ENCODE measurements at places on chromosomes 7 and 10.
A peak's percentile ranks its signal among the peaks of the same experiment; 100 is the strongest.

DNA sequence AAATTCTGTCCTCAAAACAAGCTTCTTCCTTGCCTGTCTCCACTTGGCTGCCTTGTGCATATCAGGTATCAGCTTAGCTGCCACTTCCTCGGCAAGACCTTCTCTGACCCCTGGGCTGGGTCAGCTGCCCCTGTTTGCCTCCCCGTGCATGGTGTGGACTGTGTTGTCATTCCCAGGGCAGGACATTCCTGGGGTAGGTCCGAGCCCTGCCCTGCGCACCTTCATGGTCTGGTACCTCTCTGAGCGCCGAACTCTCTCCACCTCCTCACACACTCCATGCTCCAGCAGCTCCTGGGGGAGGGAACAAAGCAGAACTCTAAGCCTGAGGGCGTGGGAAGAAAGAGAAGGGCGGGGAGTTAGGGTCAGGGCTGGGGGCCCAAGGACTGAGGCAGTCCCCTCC, 3.8 kb downstream of the POLM start:
- DNase-seq, result no peak

- peak; percentile 19 for DNase-seq
Observed at GRCh38 chr10:14879124-14879927, 660 bp downstream of the SUV39H2 start.

DNA sequence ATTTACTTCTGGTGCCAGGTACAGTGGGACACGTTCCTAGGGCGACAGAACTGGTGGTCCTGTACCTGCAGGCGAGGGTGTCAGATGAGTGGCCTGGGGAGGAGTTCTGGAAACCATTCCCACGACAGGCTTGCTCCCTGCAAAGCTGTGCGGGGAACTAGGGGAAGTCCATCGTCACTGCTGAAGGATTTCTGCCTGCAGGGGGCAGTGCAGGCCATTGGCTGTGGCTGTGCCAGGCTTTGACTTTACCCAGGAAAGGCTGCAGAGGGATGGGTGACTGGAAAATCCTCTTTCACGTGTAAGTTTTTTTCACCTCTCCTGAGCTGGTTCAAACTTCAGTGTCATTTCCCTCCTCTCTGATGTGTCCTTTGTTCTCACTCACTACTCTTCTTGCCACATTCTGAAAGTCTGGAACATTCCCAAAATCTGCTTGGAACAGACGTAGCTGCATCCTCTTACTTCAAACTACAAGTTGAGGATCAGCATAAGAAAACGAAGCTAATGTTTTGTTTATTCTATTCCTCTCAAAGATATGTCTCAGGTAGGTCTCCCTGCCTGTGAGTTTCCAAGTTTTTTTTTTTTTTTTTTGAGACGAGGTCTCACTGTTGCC, 126.5 kb downstream of the SH2D4B start:
- peak; percentile 6 for DNase-seq

DNA sequence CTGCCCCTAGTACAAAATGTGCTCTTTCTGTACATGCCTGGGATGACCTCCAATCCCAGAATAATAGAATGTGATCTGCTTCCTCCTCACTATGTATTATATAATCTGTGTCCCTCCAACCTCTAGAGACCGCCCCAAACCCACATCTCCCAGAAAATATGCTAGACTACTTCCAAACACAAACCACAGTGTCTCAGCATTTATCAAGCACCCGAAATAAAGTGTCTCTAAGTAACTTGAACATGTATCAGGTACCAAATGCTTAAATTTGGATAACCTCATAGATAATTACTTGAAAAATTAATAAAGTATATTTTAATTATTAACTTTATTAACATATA, 16.1 kb downstream of the LYZL1 start:
- DNase-seq, result no peak

DNA sequence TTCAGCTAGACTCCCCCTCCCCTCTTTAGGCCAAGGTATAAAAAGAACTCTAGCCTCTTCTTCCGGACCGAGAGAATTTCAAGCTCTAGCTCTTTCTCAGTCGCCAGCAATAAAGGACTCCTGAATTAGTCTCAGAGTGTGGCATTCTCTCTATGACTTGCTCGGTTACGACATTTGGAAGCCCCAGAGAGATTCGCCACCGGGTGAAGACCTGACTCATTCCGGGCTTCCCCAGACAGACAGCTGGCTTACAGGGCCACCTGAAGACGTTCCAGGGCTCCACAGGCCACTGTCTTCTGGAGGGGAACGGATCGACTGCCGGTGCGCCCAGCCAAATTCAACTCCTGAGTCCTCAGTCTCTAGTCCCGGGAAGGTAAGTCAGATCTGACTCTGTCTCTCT, at the start of gene AKR1B15:
AKR1B15 (plus strand) TSS at position 234 of the 400 bp plus-strand sequence. CDS start 15,510 bp downstream, outside the sequence.
- DNase-seq, result no peak
